ENCODE measurements at places on chromosomes 6 and 20.

GRCh38 chr6:153048631-153049030 is 46.1 kb upstream of the MTRF1L start:
- DNase-seq, result no peak

DNA sequence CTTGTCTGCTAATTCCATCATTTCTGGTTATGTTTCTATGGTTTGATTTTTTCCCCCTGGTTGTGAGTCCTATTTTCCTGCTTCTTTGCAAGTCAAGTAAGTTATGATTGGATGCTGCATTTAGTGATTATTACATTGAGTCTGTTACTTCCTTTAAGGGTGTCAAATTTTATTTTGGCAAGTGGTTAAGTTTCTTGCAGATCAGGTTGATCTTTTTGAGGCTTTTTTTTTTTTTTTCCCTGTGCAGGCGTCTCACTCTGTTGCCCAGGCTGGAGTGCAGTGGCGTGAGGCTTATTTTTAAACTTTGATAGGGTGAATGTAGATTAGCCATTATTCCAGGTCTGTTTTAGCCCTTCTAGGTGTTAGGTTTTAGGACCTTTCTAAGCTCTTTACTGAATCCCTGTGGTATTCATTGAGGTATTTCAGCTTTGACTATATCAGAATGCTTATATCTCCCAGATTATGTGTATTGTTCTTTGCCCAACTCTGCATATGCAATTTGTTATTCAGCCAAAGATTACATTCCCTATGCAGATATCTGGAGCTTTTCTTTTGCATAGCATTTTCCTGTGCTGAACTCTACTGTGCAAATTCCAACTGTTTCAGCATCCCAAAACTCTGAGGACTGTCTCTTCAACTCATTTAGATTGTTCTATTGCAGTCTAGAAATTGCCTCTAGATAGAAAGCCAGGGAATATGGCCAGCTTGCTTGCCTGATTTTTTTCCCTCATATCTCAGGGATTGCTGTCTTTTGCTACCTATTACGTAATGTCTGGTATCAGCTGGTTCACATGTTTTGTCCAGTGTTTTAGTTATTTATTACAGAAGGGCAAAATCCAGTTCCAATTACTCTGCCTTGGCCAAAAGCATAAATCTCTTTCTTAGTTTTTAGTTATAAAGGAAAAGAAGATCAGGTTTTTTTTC is 113.3 kb downstream of the AFG1L start:
- no peak for DNase-seq

- no peak for DNase-seq
Observed at GRCh38 chr6:12395898-12396297, 105.7 kb downstream of the EDN1 start.

- no peak for DNase-seq
Observed at GRCh38 chr6:47817749-47818148, 35.9 kb downstream of the OPN5 start.

DNA sequence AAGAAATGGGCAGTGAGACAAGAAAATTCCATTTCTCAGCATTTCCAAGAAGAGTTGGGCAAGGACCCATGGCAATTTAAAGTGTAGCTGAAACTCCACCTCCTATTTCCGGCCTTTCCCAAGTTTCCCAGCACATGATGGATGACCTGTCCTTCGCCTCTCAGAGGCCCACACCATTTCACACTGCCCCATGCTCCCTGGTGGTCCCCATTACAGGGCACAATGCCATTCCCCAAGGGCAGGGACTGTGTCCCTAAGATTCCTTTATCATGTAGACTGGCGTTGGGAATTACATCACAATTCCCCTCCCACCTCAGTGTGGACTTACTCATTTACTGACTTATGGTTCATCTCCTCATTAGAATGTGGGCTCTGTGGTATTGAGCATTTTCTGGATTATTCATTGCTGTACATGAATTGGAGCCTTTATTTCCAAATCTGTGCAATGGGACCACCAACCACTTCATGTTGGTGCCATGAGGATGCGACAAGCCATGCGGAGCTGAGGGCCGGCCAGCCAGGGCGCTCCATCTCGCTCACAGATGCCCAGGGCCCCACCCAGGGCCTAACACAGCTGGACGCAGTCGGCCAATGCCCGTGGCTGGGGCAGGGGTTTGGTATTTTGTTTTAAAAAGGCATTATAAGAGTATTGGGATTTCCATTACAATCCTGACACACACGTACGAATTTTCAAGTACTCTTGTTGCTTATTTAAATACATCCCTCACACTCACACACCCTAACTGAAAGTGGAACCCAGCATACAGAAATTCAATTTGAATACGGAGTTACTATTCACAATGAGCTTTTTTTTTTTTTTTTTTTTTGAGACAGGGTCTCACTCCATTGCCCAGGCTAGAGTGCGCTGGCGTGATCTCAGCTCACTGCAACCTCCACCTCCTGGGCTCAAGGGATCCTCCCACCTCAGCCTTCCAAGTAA is 5.4 kb downstream of the ACSS1 start:
- DNase-seq, result no peak

- DNase-seq, result no peak
Observed at GRCh38 chr6:84588697-84589080, 175.7 kb downstream of the TBX18 start.

DNA sequence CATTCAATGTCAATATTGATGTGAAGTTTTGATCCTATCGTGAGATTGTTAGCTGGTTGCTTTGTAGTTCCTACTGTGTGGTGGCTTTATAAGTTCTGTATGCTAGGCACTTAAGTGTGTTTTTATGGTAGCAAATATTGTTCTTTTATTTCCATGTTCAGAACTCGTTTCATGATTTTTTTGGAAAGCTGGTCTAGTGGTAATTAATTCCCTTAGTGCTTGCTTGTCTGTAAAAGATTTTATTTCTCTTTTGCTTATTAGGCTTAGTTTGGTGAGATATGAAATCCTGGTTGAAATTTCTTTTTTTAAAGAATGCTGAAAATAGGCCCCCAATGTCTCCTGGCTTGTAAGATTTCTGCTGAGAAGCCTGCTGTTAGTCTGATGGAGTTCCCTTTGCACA is 27.8 kb upstream of the PLCB1 start:
- no peak for DNase-seq

GRCh38 chr6:87925373-87926060 is 122.1 kb upstream of the SPACA1 start:
- DNase-seq, result no peak

GRCh38 chr6:151885234-151885633 is 77.8 kb downstream of the ESR1 start:
- no peak for DNase-seq

- DNase-seq, result no peak
Observed at GRCh38 chr6:74598462-74599393, 607.1 kb downstream of the COL12A1 start.

DNA sequence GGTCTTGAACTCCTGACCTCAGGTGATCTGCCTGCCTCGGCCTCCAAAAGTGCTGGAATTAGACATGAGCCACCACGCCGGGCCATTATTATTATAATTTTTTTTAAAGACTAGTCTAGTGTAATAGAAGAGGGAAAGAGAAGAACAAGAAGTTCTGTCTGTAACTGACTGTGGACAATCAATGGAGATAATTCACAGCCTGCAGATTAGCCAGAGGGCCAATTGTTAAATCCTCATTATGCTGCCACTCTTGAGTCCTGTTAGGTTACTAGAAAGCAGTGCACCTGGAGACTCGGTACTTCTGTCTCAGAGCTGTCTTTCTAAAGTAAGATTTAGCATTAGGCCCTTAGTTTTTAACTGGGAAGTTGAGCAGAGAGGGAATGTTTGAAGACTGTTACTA is 37.5 kb downstream of the CARMIL1 start:
- no peak for DNase-seq

- no peak for DNase-seq
Observed at GRCh38 chr6:28446818-28447511, 3.7 kb upstream of the ZSCAN23 start.

DNA sequence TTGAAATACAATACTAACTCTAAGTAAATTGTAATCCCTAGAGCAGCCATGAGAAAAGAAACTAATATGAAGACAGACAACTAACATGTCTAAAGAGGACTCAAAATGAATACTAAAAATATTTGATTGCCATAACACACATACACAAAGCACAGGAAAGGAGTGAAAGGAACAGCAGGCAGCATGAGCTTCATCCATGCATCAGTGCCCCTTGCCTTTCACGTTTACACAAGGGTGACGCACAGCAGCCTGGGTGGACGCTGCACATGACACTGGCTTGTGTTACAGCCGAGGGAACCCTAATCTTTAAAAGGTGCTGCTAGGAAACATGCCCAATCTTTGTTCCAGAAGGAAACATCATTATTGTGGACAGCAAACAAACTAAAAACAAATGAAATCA is 123.5 kb downstream of the MAN1A1 start:
- DNase-seq, result no peak

GRCh38 chr6:111585241-111585973 is 20.3 kb downstream of the TRAF3IP2 start:
- DNase-seq, result no peak

- DNase-seq, result no peak
Observed at GRCh38 chr6:151300267-151300991, 60.7 kb downstream of the AKAP12 start.

DNA sequence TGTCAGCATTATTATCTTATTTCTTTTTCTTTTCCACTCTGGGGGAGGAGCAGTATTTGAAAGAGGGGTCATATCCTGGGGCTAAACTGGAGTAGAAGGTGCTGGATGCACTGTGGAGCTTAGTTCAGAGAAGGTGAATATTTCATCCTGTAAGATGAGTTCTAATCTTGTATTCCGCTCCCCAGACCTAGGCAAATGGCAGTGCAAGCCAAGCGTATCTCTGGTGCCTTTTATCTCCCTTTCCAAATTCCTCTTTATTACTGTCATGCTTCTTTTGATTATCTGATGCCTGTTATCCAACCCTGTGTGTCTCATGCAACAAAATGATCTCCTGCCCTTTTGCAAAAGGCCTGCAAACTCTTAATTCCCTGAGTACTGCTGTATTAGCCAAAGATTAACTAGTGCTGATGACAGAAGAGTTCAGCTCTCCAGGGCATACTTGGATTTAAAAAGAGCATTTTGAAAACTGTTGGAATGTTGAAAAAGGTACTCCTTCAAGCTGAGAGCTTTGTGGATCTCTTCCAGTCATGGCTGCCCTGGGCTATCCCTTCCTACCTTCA is 138.0 kb downstream of the CARMIL1 start:
- no peak for DNase-seq

DNA sequence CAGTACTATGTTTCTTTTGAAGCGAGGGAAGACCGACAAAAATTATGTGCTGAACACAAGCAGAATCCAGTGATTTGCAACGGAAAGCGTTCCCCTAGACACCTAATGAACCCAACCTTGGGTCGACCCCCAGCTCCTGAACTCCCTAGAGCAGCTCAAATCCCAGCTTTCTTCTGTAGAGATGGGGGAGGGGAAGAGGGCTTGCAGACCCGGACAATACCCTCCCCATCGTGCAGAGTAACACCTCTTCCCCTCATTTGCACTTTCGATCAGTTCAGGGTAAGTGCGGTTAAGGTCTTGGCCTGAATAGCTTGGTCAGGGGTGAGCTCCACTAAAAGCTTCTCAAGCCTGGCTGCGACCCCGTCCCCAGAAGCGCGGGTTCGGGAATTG is 404 bp downstream of the CEP162 start:
- no peak for DNase-seq

- DNase-seq, result no peak
Observed at GRCh38 chr6:68059899-68060298, 575.2 kb upstream of the ADGRB3 start.

- no peak for DNase-seq
Observed at GRCh38 chr6:53593001-53593488, 48.1 kb upstream of the GCLC start.

DNA sequence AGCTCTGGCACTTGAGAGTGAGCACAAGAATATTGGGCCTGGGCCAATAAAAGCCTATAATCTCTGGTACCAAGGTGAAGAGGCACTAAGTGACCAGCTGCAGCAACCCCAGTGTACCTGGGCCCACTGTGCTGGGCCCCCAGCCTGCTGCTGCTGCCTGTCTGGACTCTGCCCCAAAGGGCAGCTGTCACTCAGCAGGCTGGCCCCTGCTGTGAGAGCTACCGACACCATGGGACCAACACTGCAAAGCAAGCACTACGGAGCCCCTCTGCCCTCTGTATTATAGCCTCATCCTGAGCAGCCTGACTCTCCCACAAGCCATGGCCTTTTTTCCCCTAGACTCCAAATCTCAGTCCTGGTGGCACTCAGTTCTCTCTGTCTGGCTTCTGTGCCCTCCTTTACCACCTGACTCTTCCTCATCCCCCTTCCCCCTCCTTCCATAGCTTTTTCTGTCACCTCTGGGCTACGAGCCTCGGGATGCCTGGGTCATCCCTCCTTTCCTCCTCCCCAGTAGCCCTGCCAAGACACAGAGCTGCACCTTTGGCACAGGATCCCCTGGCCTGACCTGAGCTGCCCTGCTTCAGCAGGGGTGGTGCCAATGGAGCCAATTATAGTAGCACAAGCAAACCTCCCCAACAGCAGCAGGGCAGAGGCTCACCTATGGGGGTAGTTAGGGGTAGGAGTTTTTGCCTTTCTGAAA is 14.2 kb downstream of the RRP36 start:
- no peak for DNase-seq

DNA sequence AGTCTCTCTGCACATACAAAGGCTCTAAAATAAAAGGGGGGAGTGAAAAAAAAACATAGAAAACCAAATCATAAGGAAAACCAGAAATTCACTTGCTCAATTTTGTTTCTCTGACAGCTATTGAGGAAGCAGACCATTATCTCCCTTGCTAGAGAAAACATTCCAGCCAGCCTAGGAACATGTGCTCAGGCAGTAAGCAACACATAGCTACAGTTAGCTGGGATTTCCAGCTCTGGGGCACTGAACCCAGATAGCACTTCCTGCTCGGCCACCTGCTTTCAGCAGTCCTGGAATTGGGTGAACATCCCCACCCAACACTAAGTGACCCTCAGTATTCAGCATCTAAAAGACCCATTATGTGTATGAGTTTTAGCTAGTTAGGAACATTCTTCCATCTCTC is 61.3 kb downstream of the TNFRSF21 start:
- DNase-seq, result no peak

GRCh38 chr6:43911354-43912115 is 141.5 kb downstream of the VEGFA start:
- no peak for DNase-seq

- no peak for DNase-seq
Observed at GRCh38 chr6:43989581-43990146, 137.6 kb downstream of the MRPL14 start.

GRCh38 chr6:148884461-148884860 is 137.6 kb downstream of the UST start:
- DNase-seq, result no peak

- DNase-seq, result no peak
Observed at GRCh38 chr6:38110481-38110971, 291.0 kb downstream of the ZFAND3 start.

- DNase-seq, result no peak
Observed at GRCh38 chr6:63689421-63689820, 53.8 kb downstream of the PHF3 start.
